ENCODE measurements at places on chromosomes 7 and 10.

- DNase-seq, result no peak
Measured at GRCh38 chr10:121935702-121936101, 7.9 kb upstream of the ATE1 start.

- no peak for DNase-seq
Measured at GRCh38 chr10:125104559-125104958, 55.8 kb downstream of the CTBP2 start.

GRCh38 chr7:70156057-70156456, 557.8 kb downstream of the AUTS2 start:
- DNase-seq, result no peak

DNA sequence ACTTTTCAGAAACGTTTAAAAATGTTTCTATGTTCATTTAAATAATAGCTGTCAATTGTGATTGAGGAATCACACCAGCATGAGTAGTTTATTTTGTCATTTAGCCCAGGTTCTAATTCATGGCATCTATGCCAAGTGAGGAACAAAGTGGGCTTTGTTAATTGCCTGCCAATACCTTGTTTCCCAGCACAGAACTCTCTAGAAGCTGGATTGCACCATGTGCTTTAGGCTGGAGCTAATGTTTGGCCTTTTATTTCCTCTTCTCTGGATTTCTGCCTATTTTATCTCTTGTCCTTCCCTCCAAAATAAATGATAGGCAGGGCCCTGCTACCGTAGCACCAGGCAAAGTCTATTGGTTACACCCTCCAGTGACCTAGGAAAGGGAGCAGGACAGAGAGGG, 109.9 kb upstream of the ITGB1 start:
- DNase-seq, result no peak

DNA sequence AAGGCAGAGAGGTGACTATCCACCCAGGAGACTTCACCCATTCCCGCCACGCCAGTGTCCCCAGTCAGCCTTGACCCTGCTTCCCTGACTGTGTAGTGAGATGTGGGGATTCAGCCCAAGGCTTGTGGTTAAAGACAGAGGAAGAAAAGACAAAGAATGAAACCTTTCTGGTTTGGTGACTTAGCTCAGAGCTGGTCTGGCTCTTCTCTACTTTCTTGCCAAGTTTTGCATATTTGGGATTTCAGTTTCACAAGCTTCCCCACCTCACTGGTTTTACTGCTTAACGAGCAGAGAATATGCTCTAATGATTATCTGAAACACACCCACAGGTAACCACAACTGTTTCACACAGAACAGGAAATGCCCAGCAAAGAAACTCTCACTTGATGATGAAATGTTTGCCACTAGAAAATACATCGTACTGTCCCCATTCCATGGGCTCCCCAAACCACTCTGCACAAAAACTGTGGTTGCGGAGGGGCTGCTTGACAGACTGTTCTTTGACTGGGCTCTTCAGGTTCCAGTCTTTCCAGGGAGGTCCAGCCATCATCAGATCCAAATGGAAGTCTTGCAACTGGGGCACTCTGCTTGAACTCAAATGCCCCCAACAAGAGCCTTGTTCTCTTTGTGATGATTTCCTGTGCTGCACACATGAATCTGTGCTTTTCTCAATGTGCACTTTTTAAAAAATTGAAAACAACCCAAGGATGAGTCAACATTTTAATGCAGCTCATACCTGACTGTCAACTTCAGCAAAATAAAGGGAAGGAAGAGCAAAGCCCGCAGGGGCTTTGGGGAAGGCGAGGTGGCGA, 95.5 kb downstream of the CTBP2 start:
- DNase-seq, result peak; percentile 54

- DNase-seq, result no peak
Measured at GRCh38 chr10:129494176-129494575, 27.1 kb downstream of the MGMT start.

DNA sequence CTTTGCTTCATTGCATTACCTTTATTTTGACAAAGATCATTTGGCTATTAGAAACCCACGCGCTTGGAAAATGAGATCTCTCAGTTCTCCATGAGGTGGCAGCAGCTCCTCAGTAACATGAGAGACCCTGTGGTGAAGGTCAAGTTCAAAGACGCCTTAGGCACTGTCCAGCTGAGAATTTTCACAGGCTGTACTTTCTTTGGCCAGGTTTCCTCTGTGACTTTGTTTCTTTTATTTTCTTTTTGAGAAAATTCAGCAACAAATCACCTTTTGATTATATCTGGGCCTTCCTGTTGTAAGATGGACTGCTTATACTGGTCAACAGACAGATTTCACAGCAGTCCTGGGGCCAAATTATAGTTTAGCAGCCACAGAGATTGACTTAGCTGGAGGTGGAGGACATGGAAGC, 54.5 kb downstream of the RAB18 start:
- DNase-seq, result peak; percentile 29

DNA sequence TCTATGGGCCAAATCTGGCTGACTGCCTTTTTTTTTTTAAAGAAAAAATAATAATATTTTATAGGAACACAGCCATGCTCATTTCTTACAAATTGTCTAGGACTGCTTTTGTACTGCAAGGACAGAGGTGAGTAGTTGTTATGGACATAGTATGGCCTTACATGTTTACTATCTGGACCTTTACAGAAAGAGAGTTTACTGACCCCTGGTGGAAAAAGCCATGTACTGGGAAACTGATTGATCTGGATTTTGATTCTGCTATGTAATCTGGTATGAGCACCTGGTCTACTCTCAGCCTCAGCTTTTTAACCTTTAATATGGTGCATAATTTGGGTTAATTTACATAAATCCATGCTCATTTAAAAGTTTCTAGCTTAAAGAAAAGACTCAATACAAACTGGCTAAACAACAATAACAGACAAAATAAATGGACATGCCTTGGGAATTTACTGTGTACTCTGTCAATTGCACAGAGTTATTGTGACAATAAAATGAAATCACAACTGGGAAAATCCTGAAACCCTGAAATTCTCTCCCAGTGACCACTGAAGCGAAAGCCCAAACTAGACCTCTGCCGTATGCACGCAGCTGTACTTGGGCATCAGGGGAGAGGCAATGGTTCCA, 260.7 kb downstream of the BMPER start:
- no peak for DNase-seq

GRCh38 chr10:72276013-72276387, 2.3 kb downstream of the DDIT4 start:
- DNase-seq, result no peak

GRCh38 chr7:103025341-103025740, 49.3 kb downstream of the FBXL13 start:
- DNase-seq, result no peak

GRCh38 chr7:15853832-15854470, 167.5 kb upstream of the MEOX2 start:
- DNase-seq, result peak; percentile 20

DNA sequence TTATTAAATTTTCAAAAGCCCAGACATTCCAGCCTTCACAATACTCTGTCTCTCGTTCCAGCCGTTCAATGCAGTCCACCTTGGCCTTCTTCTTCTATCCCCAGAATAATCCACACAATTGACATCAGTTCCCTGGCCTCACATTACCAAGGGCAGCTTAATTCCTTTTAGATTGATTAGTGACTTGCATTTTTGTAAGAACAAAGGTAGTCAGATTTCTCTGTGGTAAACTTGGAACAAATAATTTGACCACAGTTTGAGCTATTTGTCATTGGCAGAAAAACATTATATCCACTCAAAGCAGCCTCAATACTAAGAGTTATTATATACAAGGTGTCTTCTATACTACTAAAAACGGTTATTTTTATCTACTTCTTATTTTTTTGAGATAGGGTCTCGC, 5.1 kb upstream of the CYTH3 start:
- DNase-seq, result no peak

DNA sequence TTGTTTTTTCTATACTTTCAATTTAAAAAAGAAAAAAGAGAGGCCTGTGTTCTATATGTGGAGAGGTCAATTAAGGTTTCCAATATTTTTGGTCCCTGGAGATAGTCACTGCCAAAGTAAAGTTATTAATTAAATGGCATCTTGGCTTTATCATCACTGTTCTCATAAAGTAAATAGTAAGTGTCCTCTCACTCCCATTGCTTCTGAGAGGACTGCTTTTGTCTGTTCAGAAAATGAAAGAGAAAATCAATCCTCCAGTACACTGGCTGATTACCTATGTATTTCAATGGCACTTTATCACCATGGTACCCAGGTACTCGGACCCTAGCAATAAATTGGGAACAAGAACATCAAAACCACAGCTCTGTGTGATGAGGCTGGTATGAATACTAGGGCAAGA, 94.0 kb downstream of the RNLS start:
- DNase-seq, result no peak

- no peak for DNase-seq
Measured at GRCh38 chr7:71283802-71284201, 151.9 kb downstream of the GALNT17 start.

DNA sequence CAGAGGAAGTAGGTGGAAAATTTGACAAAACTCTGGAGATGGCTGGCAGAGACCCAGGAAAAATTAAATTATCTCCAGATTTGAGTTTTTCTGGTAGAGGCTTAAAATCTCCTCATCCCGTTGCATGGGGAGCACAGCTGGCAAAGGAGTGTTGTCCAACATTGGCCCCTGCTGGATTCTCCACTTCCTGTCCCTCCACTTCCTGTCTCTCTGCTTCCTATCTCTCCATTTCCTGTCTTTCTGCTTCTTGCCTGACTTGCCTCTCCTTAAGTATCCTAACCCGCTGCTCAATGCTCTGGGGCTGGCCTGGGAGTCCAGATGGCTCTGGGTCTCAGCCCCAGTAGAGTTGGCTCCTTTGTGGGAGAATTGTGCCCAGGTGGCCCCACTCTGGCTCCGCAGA, 65.8 kb upstream of the EMX2 start:
- DNase-seq, result peak; percentile 84

- DNase-seq, result peak; percentile 35
Measured at GRCh38 chr10:110081911-110082310, 74.1 kb downstream of the ADD3 start.

DNA sequence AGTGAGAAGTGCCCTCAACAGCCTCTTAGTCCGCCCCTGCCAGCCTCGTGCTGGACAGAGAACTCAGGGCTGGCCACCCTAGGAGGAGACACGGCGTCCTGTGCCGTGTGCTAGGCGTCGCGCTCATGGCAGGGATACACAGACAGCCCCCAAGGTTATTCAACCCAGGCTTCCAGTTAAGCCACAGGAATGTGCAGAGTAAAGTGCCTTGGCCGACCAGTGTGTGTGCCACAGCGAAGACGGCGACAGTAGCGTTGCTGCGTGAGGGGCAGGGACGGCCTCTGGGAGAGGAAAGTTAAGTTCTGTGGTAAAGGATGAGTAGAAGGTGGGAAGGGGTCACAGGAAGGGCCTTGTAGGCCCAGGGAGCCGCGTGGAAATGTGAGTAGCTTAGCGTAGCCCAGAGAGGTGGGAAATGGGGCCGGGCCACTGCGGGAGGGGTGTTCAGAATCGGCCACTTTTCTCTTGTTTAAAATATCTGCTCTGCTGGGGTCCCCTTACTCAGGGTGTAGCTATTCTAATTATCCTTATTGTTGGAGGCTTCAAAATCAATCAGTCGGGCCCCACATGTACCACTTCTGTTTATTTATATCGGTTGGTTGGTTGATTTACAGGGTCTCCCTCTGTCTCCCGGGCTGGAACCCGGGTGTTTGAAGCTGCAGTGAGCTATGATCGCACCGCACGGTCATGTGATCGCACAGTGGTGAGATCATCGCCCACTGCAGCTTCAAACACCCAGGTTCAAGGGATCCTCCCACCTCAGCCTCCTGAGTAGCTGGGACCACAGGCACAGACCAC, 24.5 kb downstream of the TMEM120A start:
- no peak for DNase-seq

DNA sequence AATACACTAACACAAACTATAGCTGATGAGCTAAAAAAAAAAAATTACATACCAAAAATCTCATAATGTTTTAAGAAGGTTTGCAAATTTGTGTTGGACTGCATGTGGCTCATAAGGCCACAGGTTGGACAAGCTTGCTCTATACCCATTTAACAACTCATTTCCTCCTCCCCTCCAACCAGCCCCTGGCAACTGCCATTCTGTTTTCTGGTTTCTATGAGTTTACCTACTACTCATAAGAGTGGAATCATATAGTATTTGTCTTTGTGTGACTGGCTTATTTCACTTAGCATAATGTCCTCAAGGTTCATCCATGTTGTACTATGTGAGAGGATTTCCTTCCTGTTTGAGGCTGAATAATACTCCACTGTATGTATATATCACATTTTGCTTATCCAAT, 100.4 kb upstream of the ARHGAP21 start:
- no peak for DNase-seq

DNA sequence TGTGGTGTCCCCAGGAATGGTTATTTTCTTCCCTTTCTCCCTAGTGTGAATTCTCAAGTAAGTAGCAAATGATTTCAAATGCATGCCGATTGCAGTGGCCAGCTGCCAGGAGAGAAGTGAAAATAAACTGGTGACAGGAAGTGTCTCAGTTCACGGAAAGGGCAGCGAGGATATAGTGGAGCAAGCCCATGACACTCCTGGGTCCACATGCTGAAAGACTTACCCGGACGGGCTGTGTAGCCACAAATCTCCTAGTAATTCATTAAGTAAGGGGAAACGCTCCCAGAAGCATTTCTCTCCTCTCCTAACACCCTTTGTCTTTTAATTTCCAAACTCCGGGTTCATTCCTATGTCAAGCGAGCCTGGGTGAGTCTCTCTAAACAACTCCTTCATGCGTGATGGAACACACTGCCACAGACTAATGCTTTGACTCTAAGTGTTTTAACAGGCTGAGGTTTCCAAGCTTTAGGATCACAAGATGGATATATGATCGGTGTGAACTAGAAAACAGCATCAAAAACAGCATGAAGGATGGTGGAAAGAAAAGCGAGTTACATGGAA, 125.6 kb downstream of the CYP26A1 start:
- peak; percentile 39 for DNase-seq

GRCh38 chr10:84706875-84707274, 378.5 kb downstream of the CCSER2 start:
- no peak for DNase-seq

DNA sequence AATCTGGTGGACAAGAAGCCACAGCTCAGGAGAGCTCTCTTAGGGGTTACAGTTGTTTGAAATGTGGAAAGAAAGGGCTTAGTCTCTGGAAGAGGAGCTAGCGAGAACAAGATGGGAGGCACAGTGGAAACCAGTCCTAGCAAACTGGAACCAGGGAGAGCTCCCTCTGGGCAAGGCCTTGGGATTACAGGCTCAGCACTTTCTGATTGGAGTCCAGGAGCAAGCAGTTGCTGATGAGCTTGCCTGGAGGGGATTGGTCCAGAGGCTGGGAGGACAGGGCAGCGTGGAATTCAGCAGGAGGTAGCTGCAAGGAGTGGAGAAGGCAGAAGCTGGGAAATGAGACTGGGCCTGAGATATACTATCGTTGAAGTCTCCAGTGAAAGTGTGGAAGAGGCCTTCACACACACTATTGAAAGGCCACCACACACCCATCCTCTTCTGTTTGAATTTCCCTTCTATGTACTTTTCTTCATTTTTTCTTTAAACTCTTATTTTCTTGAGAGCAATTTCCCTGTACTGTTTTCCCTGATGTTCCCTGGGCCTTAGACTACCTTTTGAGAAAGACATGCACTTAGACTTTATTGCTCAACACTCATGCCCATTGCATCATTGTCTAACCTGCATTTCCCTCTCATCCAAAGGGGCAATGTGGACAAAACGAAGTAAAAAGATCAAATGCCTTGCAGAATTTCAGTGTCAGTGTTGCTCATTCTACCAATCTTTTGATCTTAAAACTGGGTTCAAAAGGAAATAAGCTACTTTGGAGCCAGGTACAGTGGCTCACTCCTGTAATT, 57.8 kb upstream of the LANCL2 start:
- DNase-seq, result no peak

- DNase-seq, result no peak
Measured at GRCh38 chr7:46652317-46652716, 731.2 kb upstream of the IGFBP3 start.
